B cell (primary cell): ENCODE measurements at places on chromosomes 13 and 19.

DNA sequence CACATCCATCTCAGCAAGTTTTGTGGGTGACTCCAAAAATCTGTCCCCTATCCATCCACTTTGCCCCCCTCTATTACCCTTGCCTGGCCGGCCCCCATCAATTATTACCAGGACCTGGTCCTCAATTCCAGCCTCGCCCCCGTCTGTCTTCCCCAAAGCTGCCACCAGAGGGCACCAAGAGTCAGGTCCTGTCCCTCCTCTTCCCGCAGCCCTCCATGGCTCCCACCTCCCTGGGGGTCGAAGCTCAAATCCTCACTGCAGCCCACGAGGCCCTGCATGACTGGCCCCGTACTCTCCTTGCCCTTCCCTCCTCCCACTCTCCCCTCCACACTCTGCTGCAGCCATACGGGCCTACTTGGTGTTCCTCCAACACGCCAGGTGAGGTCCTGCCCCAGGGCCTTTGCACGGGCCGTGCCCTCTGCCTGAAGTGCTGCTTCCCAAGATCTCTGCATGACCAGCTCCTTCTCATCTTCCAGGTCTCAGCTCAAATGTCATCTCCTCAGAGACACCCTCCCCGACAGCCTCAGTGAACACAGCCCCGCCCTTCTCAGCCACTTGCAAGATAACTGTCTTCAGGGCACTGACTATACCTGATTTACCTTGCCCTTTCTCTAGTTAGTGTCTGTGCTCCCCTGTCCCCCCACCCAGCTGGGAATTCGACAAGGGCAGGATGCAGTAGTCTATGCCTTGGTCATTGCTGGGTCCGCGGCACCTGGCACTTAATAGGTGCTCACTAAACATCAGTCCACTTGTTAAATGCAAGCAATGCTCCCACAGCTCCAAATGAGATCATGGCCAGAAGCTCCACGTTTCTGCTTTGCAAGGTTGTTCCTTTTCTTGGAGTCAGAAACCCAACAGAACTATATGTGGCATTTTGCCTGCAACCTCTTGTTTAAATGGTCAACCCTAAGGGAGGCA, 16.8 kb upstream of the SEMA6B start:
- peak; percentile 71 for DNase-seq

DNA sequence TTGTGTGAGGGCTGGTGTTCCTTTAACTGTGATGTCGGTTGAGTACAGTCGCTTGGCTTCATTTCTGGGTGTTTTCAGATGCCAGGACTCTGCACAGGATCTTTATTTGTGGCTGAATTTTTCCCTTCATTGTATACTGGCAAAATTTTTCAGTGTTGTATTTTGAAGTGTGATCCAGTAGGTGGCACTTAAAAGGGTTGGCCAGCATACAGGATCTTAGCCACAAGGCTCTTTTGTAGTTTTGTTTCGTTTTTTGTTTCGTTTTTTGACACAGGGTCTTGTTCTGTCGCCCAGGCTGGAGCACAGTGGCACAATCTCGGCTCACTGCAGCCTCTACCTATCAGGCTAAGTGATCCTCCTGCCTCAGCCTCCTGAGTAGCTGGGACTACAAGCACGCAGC, 8.7 kb downstream of the FCAR start:
- peak; percentile 13 for DNase-seq

DNA sequence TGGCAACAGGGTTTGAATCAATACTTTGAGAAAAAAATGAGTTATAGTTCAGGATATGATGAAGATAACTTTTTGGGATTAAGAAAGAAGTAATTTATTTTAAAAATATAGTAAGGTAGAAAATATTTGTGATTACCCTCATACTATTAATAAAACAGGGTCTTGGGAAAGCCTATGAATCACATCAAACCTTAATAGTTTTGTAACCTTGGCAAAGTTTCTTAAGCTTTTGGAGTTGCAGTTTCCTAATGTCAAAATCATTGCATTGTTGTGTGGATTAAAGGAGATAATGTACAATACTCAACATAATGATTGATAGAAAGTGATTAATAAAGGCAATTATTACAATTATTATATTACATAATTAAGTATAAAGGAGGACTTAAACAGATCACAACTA, 149.0 kb downstream of the LMO7 start:
- no peak for DNase-seq

- DNase-seq: peak; percentile 12
These were observed 9.9 kb downstream of the TNFRSF19 start for GRCh38 chr13:23579896-23580683.

DNA sequence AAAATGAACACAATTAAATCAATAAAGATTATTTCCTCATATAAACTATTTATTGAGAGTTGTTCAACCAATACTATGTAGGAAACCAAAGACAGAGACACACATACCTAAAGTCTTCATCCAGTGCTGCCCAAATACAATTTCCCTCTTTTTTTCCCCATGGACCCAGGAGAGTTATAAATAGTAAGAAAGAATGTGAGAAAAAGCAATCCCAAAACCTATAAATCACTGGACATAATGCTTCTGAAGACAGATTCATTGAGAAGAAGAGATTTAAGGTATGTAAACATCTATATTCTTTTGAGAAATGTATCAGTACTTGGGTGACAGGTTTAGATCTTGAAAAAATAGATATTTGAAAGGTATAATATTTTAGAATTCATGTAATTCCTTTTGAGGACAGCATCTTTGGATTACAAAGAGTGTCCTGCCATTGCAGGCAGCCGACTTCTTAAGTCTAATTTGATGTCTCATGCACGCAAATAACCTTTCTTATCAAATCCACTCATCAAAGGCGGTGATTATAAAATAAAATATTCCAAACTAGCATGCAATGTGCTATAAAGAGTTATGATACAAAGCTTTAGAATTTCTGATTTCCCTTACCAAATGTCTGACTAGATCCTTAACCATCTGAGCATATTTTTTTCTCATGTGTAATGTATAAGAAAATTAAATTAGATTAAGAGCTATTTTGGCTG, 739.4 kb downstream of the LIG4 start:
- DNase-seq: no peak

DNA sequence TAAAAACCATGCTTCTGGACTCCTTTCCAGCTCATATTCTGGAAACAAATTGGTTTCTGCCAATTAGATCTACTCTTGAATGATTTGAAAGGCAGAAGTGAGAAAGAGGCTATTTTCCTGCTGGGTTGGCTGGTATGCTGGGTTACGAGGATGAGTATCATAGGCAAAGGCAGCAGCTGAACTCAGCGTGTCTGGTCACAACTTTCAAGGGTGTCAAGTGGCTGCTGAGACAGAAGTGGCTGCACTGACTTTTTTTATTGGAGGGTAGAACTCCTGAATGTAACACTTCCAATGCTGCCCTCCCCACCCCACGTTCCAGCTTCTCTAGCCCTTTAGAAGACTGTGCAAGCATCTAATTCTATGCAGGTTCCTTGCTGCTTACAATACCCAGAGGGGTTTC, 8.3 kb upstream of the DZIP1 start:
- no peak for DNase-seq

DNA sequence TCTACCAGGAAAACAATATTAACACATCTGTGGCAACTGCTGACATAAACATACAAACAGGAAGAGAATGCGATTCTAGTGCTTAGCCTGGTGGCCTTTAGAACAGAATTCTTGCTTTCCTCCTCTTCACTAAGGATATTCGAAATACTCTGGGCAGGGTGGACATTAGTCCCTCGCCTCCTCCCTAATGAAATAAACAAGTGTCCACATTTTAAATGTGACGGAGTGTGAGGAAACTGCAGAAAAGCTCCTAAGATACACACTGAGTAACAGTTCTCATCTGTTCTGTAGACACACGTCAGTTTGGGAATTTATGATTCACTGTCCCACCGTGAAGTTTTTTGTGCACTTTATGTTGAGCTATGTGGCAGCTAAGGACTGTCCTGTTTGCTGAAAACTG, 639 bp downstream of the STARD13 start:
- peak; percentile 5 for DNase-seq

GRCh38 chr13:72805676-72806346, 23.9 kb downstream of the PIBF1 start:
- DNase-seq: no peak

DNA sequence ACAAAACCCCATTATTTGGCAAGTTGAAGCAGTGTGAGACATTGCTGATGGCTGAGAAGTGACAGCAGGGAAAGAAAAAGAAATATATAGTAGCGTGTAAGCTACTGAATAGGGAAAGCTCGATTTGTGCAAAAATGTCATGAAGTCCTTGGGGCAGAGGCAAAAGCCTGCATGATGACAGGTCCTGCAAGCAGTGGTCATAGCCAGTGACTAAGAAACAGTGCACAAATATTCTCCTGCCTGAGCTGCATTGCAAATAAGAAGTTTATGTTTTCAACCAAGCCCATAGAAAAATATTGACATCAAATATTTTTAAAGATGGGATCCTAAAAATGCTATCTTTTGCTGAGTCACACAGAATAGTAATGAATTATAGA, 270.0 kb downstream of the SLITRK6 start:
- no peak for DNase-seq

- DNase-seq: peak; percentile 95
These were observed 3.6 kb downstream of the LGALS7 start for GRCh38 chr19:38769635-38770211.

- peak; percentile 65 for DNase-seq
These were observed 1.5 kb downstream of the ZIC5 start for GRCh38 chr13:99969919-99970650.

DNA sequence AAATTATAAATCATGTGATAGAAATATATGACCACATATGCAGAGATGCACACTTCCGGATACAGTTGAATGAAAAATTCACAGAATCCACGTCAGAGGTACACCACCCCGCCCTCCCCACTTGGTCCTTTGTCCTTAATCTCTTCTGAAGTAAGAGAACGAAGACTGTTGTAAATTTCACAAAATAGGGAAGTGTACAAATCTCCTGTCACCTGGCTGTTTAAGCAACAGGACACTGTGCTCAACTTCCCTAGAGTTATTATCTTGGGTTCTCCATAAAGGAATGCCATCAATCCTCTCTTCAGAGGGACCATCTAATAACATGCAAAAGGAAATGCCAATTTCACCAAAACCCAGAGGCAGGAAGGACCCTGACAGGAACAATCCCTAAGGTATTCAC, 10.5 kb upstream of the CEACAM6 start:
- DNase-seq: peak; percentile 45

- DNase-seq: no peak
These were observed 62.4 kb downstream of the MBD3L2B start for GRCh38 chr19:6958791-6959190.

DNA sequence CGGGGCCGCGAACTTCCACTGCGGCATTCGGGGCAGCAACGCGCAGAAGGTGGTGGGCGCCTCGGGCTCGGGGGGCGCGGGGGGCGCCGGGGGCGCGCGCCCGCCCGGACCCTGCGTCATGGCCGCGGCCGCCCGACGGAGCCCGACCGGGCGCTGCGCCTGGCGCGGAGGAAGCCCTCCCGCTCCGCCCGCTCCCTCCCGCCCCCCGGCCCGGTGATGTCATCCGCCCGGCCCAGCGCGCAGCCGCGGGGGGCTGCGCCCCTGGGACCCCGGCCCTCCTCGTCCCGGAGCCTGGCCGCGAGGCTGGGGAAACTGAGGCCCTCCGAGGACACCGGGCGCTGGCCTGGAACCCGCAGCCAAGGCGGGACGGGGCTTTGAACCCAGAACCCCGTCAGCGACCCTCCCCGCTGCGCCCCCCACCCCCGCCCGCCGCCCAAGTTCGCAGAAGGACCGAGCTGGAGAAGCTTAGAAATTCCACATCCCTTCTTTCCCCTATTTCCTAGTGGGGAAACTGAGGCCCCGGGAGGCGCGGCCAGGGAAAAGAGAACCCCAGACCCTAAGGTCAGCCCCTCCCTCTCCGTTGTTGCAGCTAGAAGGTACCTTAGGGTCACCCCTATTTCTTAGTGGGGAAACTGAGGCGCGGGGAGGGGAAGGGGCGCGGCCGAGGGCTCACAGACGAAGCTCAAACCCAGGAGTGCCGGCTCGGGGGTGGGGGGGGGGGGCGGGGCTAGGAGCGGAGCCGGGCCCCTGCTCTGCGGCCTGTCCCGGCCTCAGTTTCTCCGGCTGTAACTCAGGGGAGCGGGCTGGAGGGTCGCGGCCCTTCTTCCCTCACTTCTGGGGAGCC, at the start of gene SHC2:
Gene SHC2 (minus strand): TSS at position 157 of the 844 bp plus-strand sequence. CDS start 37 bp downstream, at position 120.
- no peak for DNase-seq

DNA sequence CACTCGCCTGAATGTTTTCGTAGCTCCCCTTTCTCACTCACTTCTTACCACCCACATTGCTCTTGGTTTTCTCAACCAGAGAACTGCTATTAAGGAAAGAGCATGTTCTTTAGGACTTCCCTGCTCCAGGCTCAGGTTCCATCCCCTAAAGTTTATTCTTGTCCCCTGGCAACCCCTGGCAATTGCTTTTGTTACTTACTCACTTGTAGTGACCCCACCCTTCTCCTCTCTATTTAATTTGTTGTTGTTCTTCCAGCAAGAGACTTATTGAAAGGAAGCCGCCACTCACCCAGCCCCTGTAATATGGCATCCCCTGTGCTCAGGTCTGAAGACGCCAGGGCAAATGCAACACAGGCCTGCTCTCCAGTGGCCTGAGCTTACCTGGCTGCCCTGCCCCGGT, 233.7 kb upstream of the SOX21 start:
- no peak for DNase-seq

DNA sequence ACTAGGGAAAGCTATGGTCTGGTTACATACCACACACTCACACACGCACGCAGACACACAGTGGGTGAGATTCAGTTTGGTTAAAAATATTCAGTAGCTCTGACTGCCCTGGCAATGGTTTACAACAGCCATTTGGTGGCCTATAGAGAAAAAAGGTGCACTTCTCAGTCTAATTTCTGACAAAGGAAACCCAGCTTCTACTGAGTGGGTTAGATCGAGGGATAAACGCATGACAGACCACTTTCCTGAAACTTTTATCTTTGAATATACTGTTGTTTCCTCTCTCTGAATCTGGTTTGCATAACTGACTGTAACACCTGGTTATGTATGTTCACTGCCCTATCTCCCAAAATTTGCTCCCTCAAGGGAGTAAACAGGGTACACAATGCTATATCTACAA, 2.5 kb downstream of the LIG4 start:
- peak; percentile 67 for DNase-seq

DNA sequence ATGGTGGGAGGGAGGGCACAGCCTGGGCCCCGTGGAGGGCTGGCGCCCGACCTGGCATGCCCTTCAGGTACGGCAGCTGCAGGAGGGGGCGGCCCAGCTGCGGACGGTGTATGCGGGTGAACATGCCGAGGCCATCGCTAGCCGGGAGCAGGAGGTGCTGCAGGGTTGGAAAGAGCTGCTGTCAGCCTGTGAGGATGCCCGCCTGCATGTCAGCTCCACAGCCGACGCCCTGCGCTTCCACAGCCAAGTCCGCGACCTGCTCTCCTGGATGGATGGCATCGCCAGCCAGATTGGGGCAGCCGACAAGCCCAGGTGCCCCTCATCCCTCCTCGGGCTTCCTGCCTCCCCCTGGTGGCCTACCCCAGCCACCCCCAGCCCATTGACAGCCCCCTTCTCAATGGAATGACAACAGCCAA, 16.6 kb upstream of the SHKBP1 start:
- DNase-seq: no peak

- no peak for DNase-seq
These were observed 170.9 kb upstream of the ZNF507 start for GRCh38 chr19:32174386-32175113.

GRCh38 chr13:49288458-49288857, 40.7 kb downstream of the CDADC1 start:
- DNase-seq: no peak

- DNase-seq: no peak
These were observed 126.3 kb downstream of the KCTD12 start for GRCh38 chr13:76759877-76760276.

GRCh38 chr13:90502153-90502552, 845.3 kb upstream of the MIR17HG start:
- DNase-seq: no peak
